NCI-H187 (cell line): ENCODE measurements at places on chromosomes 11 and 22.

DNA sequence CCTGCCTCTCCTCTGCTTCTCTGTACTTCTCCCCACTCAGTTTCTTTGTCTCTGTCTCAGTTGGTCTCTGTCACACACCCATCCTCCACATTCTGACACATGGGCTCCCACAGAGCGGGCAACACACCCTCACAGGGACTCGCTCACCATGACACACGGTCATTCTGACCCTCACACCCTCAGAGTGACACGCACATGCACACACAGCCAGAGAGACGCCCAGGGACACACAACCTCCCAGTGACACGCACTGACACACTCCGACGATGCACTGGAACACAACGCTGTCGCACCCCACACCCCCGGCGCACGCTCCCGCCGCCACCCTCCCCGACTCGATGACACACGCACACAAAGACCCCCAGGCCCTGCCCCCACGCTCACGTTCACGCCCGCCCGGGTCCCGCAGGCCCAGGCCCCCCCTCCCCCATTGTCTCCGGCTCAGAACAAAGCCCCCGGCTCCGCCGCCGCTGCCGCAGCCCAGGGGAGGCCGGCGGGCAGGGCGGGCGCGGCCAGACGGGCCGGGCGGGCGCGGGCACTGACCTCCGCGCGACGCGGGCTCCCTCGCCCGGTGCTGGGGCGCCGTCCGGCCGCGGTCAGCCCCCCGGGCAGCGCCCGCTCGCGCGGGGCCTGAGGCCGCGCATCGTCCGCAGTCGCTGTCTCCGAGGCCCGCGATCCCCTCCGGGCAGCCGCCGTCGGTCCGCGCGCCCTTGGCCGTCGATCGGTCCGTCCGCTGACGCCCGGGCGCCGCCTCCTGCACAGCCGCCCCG is 404 bp downstream of the DCHS1 start:
- DNase-seq = no peak

GRCh38 chr22:49303061-49303735 is 524.5 kb downstream of the BRD1 start:
- DNase-seq = no peak

DNA sequence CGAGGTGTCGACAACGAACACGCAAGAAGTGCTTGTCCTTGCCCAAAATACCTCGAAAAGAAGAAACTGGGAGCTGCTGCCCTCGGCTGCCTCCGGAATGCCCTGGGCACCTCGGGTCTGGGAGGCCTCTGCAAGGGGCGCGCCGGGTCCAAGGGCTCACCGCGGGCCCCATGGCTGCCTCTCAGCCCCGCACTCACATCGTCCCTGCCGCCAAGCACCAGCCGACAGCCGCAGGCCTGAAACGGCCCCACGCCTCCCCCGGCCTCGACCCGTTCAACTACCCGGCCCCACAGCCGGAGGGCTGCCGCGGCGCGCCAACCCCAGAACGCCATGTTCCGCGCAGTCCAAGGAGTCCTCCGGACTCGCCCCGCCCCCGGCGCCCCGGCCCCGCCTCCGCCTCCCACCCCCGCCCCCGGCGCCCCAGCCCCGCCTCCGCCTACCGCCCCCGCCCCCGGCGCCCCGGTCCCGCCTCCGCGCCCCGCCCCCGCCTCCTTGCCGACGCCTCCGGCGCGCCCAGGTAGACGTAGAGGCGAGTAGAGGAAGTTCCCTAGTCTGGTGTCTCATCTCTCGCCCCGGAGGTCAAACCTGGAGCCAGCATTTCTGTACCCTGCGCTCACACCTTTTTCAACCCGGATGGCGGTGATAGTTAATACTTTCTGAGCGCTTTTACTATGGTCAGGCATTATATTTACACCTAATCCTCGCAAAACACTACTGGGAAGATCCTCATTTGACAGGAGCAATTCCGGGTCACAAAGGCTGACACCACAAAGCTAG is at the start of gene SIRT3:
SIRT3 (minus strand) TSS at position 346 of the 777 bp plus-strand sequence; CDS start at position 332, 14 bp downstream.
- DNase-seq = peak; percentile 70

GRCh38 chr11:72773696-72774095 is 20.2 kb downstream of the STARD10 start:
- no peak for DNase-seq

DNA sequence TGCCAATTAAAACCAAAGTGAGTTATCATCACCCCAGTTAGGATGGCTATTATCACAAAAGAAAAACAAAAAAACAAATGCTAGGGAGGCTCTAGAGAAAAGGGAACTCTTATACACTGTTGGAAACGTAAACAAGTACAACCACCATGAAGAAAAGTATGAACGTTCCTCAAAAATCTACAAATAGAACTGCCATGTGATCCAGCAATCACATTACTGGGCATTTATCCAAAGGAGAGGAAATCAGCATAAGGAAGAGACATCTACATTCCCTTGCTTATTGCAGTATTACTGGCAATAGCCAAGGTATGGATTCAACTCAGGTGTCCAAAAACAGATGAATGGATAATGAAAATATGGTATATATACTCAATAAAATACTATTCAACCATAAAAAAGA is 1145.1 kb downstream of the LRRC4C start:
- DNase-seq = no peak

DNA sequence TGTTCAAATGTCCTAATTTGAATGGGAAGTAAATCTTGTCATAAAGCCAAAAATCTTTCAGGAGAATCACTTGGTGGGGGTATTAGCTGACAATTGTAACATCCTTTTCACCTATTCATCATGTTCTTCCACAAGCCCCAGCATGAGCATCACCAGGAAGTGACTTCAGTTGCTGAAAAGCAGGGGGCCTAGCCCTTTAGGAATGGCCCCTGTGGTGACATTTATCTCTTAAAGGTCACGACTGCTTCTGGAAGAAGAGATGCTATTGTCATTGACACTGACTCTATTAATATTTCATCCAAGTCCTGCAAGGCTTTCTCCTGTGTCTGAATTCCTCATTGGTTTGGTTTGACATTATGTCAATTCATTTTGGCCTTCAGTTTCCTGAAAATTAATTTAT is 92.6 kb downstream of the OR5AK2 start:
- DNase-seq = no peak

- DNase-seq = no peak
Measured at GRCh38 chr22:50712341-50713007, 25.5 kb upstream of the ACR start.

DNA sequence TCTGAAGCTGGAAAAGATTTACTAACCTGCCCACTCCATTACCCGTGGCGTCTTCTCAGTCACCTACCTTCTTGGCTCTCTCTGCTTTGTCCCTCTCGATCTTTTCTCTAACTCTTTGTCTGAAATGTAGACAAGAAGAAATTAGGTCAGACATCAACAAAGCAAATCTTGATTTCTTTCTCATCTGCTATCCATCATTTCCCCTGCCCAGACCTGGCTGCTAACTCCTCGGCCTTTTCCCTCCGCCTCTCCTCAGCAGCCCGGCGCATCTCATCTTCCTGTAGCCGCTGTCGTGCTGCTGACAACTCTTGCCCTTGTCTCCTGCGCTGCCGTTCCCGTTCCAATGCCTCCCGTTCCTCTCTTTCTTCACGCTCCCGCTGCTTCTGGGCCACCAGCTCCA is 1.2 kb downstream of the UBXN1 start:
- no peak for DNase-seq

- no peak for DNase-seq
Measured at GRCh38 chr11:88164806-88165585, 10.2 kb downstream of the RAB38 start.

DNA sequence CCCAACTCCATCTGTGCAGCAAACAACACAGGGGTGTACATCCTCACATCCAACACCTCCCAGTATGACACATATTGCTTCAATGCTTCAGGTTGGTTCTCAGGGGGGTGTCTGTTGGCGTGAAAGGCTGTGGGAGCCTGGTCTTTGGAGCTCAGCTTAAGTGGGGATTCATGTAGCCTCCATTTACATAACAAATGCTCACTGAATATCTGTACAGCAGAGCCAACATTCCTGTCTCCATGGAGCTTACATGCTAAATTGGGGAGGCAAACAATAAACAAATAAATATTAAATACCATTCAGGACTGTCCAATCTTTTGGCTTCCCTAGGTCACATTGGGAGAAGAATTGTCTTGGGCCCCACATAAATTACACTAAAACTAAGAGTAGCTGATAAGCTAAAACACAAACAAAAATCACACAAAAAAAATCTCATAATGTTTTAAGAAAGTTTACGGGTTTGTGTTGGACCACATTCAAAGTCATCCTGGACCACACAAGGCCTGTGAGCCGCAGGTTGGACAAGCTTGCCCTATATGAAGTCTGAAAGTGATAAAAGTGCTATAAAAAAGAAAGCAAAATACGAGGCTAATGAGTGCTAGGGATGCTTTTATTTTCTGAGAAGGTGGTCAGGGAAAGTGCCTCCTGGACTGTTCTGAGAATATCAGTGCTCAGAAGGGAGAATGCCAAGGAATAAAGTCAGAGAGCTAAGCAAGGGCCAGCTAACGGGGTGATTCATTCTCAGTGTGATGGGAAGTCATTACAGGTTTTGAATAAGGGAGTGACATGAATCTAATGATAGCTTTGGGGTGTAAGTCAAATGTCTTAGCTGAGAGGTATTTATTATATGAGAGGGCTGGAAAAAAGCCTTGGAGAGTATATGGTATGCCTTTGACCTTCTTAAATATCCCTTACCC is 41.6 kb downstream of the CD44 start:
- DNase-seq = no peak

DNA sequence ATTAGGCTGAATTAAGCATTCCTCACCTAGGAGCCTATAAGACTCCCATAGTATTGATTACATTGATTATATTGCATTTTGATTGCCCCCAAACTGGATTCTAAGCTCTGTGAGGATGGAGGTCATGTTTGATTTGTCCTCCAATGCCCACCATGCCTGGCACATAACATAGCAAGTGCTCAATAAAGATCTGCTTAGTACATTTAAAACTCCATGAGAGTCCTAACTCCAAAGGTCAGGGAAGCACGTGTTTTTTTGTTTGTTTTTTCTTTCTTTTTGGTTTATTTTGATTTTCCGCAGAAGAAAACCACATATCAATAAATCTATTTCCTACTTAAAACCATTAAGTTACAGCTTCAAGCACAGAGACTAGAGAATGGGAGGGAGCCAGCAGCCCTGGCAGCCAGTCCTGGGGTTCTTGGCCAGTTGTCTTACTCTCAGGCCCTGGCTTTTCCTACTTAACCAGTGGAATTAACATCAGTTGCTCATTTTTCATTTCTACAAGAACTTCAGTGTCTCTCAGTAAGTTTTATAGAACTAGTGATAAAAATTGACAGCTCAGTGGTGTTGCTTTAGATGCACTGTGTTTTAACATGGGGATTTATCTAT is 429.9 kb upstream of the CCDC90B start:
- no peak for DNase-seq

DNA sequence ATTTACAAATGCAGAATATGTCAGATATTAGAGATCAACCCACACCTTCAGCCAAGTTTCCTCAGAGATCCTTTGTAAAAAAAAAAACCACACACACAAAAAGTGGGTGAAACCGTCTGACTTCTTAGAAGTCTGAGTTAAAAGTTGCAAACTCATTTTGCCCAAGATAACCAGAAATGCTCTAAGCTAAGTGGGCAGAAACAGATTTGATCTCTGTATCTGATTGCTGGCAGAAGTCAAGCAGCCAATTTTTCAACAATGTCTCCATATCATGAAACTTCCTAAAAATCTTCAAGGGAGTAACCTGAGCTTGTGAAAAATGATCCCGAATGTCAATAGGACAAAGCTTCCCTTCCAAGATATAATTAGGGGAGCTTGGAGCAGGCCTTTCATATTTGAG is 28.6 kb upstream of the ATXN10 start:
- no peak for DNase-seq

- DNase-seq = no peak
Measured at GRCh38 chr11:126660761-126661425, 305.4 kb downstream of the ST3GAL4 start.

- DNase-seq = no peak
Measured at GRCh38 chr11:121927097-121927785, 188.8 kb downstream of the BLID start.

- no peak for DNase-seq
Measured at GRCh38 chr22:22689621-22690345, 45.4 kb downstream of the GGTLC2 start.

DNA sequence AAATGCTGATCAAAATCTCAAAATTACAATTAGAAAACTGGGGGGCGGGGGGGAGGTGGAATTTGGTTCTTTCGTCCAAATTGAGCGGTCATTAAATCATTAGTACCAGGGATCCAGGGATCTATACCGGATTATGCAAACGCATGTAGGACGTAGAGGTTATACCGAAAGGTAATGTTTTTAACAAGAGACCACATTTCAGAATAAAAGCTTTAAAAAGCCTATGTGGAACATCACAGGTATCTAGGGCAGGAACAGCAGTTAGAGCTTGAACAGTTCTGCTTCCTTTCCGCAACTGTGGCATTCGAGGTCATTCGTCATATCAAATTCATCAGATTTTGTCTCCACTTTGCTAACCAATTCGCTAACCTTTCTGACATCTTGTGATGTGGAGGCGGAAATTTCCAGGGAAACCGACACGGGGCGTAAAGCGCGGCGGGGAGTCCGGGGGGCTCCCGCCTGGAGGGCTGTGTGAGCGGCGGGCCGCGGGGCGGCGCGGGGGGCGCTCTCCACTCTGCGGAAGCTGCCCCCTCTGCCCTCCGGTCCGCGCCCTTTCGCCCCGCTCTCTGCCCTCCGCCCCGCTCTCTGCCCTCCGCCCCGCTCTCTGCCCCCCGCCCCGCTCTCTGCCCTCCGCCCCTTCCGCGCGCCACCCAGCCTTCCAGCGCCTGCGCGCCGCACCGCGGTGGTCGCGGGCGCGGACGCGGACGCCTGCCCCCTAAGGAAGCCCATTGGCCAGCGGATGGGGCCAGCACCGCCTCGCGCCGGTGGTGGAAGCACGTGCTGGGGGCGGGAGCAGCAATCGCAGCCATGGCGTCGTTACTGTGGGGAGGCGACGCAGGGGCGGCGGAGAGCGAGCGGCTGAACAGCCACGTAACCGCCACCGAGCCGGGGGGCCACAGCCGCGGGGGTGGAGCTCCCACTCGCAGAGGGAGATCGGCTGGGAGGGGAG is at the start of gene DDX25:
DDX25 (plus strand) TSS at position 798 of the 949 bp plus-strand sequence; CDS start at position 808, 10 bp downstream.
- peak; percentile 21 for DNase-seq

DNA sequence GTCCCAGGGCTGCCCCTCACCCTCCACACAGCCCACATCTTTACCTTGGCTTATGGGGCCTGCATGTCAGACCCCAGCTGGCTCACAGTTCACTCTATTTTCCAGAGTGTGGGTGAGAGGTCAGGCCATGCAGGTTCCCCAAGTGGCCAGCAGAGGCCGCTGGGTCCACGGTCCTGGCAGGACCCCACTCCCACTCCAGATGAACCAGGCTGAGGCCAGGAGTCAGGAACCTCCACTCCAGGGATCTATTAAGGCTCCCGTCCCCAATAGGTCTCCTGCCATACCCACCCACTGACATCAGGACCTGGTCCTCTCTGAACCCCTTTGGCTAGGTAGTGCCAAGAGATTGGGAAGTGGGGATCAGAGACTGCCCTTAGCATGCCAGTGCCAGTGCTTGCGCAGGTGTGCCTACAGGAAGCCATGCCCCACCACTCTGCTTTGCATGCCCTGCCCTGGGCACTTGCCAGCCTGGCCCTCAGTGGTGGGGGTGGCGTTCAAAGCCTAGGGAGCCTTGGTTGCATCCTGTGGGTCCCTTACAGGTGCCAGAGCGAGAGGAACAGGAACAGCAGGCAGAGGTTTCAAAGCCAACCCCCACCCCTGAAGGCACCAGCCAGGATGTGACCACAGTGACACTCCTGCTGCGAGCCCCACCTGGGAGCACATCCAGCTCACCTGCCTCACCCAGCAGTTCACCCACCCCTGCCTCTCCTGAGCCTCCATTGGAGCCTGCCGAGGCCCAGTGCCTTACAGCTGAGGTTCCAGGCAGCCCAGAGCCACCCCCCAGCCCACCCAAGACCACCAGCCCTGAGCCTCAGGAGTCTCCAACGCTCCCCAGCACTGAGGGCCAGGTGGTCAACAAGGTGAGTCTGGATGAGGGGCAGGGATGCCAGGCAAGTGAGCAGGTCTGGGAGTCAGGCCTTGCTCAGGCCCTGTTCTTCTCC is 8.3 kb downstream of the SMTN start:
- DNase-seq = no peak
